ENCODE measurements at places on chromosomes 6 and 20.

DNA sequence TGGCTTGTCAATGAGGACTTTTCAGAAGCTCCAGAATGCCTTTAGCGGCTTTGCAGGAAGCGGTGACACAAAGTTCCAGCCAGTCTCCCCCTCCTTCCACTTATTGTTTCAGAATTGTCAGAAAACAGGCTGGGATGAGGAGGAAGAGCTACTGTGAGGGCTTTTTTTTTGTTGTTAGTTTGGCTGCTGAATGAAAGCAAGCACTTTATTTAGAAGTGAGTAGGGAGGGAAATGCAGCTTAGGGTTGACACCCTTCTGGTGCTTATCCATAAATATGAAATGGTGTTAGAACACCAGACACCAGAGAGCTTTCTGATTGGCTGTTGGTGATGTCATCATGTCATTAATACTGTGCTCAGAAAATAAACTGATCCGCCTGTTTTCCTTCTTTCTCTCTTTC, 251.5 kb downstream of the SOX4 start:
- no peak for DNase-seq

GRCh38 chr6:119340796-119341487, 8.6 kb downstream of the MAN1A1 start:
- no peak for DNase-seq

- no peak for DNase-seq
Observed at GRCh38 chr6:106170030-106170791, 84.1 kb downstream of the PRDM1 start.

DNA sequence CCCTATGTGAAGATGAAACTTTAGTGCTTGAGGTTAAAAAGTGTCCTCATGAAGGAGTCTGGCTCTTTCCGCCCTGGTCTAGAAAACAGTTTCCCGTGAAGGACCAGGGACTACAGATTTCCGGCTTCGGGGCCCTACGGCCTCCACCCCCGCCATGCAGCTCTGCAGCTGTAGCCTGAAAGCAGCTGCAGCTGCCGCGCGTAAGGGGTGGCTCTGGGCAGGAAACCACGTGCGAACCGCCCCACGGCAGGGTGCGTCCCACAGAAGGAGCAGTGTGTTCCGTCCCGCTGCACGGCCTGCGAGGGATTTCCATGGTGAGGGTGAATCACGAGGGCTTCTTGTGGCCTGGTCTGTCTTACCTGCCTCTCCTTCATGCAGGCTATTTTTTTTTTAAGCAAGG, 117.0 kb downstream of the ERMARD start:
- DNase-seq, result peak; percentile 36
